ENCODE measurements at places on chromosomes 7 and 10.

DNA sequence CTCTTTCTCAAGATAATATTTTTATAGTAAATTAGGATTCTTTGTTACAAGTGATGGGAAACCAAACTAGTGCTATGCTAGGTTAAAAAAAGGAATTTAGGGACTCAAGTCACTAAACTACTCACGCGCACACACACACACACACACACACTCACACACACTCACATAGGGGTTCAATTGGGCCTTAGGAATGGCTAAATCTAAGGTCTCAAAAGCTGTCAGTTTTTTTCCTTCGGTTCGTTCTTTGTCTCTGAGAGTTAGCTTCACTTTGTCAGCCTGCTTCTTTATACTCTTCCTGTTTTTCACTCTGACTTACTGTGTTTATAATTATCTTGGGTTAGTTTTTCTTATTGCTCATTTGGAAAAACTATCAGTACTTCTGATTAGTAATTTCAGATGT, 138.9 kb downstream of the ADK start:
- no peak for DNase-seq

GRCh38 chr7:48471196-48471595, 299.9 kb downstream of the ABCA13 start:
- no peak for DNase-seq

GRCh38 chr7:106152313-106152665, 40.2 kb upstream of the SYPL1 start:
- peak; percentile 90 for DNase-seq

- no peak for DNase-seq
Measured at GRCh38 chr10:63504145-63504881, 16.9 kb upstream of the REEP3 start.

DNA sequence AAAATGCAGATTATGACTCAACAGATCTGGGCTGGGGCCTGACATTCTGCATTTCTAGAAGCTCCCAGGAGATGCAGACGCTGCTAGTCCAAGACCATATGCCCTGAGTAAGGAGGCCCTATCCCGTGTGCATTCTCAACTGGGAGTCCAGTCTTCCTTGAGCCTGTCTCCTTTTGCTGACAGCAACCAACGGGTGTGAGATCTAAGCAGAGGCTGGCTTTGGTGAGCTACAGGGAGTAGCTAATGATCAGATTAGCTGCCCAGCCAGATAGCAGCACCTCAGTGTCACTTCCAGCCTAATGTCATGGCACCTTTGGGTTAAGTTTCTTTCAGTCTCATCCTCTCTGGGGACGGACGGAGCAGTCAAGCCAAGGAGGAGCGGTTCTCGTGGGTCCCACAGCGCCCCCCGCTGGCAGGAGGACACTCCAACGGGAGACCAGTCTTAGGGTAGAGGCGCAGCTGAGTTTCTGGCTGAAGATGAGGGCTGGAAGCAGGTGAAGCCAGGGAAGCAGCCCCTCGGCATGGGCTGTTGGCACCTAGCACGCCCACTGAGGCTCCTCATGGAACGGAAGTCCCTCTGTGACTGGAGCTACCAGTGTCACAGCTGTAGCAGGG, 154.0 kb downstream of the CCDC3 start:
- DNase-seq = no peak

DNA sequence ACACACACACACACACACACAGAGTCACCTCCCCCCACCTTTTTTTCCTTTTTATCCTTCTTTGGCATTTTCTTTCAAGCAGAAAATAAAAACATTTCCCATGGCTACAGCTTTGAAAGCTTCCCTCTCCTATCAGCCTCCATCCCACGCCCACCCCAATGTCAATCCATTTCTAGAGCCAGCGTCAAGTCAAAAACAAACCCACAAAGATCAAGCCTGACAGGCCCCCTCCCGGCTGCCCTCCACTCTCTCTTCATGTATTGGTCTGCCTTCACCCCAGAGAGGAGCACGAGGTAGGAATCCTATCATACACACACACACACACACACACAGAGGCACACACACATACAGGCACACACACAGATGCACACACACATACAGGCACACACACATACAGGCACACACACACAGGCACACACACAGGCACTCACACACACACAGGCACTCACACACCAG, 8.0 kb upstream of the TNRC18 start:
- DNase-seq = no peak

DNA sequence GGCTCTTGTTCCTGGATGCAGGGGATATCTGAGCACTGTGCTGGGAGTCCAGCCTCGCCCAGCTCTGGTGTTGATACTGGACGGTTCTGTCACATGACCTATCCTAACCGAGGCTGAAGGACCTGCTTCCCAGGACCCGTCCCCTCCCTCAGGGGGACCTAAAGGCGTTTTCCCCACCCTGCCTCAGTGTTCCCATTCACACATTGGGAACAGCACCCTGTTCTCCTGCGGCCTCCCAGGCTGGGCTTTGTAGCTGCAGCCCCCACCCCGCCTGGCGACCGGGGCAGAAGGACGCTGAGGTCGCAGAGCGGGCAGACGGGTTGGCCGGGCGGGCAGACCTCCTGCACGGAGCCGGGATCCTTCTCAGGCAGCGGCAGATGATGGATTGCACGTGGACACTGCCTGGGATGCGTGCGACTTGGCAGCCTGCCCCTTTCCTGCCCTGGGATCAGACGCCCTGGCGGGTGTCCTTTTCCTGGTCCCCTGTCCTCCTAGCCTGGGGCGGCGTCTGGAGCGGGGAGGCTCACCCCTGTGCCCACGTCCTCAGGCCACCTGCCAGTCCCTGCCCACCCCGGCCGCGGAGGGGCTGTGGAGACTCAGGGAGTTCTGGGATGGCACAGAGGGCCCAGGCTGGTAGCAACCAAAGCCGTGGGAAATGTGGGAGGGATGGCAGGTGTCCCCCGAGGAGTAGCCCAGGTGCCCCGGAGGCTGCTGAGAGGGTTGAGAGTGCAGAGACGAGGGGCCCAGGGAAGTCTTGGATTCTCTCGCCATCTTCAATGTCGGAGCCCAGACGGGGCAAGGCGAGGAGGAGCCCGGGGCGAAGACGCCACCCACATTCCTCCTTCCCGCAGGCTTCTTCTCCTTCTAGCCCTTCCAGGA, 17.2 kb upstream of the PSMG3 start:
- no peak for DNase-seq

DNA sequence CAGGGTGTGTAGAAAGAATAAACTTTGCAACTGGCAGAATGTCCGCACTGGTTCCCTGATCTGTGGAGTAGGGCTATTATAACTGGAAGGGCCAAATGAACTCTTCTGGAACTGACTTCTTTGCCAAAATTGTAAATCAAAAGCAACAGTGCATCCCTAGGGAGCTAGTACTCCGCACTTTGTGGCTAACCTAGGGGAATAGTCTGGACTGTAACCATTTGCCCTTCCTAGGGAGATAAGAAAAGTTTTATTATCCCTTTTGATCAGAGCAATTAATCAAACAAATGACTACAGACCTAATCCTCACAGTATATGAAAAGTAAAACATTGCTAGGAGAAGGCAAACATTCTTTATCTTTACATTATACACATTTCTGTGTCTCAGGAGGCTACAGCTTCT, 45.5 kb upstream of the STEAP1B start:
- no peak for DNase-seq

DNA sequence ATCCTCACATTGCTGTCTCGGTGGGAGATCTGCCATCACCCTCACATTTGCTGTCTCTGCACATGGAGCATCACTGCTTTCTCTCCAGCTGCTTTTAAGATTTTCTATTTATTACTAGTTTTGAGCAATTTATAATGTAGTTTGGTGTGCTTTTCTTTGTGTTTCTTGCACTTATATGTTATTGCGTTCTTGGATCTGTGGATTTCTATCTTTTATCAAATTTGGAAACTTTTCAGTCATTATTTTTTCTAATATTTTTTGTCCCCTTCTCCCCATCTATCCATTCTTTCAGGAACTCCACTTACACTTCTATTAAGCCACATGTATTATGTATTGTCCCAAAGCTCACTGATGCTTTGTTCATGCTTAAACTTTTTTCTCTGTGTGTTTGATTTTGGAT, 108.9 kb downstream of the FOXL3 start:
- DNase-seq = no peak

DNA sequence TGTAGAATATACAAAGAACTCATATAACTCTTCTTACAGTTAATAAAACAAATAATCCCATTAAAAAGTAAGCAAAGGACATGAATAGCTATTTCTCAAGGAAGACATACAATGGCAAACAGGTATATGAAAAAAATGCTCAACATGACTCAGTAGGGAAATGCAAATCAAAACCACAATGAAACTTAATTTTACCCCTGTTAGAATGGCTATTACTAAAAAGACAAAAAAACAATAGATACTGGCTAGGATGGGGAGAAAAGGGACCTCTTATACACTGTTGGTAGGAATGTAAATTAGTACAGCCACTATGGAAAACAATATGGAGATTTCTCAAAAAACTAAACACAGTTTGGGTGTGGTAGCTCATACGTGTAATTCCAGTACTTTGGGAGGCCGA, 37.8 kb downstream of the HERPUD2 start:
- no peak for DNase-seq

DNA sequence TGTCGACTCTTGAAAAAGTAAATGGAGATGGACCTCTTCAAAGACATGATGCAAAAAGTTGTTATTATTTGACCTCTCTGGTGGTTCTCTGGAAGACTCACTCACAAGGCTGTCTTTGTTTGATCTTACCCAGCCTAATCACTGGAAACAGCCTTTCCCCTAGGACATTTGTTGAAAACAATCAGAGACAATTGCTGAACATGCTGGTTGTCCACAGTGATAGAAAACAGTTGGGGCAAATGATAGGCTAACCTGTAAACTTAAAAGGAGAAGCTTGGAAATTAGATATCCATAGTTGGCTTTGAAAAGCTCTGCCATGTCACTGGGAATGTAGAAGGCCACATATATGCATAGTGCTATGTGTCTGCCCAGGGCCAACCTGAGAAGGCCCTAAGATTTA, 22.9 kb upstream of the TES start:
- no peak for DNase-seq

DNA sequence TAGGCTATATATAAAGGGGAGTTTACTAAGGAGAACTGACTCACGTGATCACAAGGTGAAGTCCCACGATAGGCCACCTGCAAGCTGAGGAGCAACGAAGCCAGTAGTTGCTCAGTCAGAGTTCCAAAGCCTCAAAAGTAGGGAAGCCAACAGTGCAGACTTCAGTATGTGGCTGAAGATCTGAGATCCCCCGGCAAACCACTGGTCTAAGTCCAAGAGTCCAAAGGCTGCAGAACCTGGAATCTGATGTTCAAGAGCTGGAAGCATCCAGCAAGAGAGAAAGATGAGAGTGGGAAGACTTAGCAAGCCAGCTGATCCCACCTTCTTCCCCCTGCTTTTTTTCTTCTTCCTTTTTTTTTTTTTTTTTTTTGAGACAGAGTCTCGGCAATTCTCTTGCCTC, 27.0 kb upstream of the GSDME start:
- no peak for DNase-seq

DNA sequence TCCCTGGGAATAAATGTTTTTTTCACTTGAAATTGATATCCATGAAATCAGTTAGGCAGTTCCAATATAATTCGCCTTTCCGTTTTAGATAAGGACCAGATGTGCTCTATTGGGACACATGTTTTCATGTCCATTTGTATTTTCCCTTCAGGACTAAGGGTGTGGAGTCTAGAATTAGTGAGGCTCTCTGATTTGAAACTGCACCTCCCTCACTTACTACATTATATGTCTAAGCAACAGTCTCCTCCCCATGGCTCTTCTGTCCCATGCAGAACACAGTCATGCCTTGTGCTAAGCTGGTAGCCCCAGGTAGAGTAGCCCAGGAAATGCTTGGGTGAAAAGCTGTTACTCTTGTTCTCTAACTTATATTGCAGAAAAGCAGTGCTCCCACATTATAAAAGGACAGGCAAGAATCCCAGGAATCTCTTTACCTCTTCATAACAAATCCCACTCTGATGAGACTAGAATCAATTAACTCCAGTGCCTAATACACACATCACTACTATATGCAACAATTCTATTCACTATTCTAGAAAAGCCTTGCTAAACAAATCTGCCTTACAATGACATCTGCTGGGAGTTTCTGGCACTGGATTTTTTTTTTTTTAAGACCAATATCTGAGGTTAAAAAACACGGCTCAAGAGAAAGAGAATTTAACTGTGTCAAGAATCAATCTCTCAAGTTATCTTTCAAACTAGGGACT, 293.9 kb downstream of the SNX13 start:
- DNase-seq = no peak

- DNase-seq = no peak
Measured at GRCh38 chr7:146805082-146805481, 688.5 kb downstream of the CNTNAP2 start.

GRCh38 chr10:102133373-102134195, 744 bp downstream of the PPRC1 start:
- no peak for DNase-seq

DNA sequence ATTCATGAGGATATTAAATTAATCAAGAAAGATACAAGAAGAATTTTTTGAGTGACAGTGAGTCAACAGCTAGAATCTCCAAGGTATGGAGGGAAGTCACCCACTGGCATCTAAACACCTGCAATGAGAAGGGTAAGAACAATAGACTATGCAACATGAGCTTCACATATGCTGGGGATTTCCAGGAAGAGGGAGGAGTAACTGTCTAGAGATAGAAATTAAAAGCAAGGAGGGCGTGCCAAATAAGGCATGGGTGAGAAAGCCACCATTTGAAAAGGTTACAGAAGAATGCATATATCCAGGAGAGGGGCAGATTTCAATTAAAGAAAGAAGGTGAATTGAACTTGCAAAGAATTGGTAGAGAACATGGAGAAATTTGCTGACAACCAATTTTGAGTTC, 365.7 kb downstream of the GPR37 start:
- DNase-seq = no peak

DNA sequence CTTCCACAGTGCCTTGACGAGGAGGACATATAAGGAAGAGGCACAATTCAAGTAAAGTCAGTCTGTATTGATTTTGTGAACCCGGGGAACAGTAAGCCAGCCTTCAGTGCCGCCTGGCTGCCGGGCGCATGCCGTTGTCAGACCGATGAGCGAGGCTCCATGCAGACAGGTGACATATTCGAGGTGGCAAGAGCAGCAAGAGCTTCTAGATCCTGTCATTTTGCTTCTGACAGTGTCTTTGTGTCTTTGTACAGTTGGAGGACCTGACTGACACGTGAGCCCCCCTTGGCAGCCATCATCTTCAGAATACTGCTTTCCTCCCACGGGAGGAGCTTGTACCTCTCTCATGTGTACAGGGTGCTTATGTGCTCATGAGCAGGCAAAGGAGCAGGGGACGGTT, 387.5 kb upstream of the GALNT17 start:
- no peak for DNase-seq

All from esophagus muscularis mucosa (tissue), 4 donors.